ENCODE measurements at places on chromosomes 6 and 20. TPM values are rescaled to one million over a fixed set of nuclear protein-coding genes. Genes with fewer than 3 reads are reported as not detected.

The OCSTAMP gene
- not detected for polyA plus RNA-seq

The MAFB gene
- polyA plus RNA-seq: 0.06 TPM

The EDN3 gene
- polyA plus RNA-seq: not detected

The ULBP2 gene
- 22.8 TPM for polyA plus RNA-seq

GRCh38 chr6:148934539-148934938 is 187.7 kb downstream of the UST start:
- no peak for DNase-seq

DNA sequence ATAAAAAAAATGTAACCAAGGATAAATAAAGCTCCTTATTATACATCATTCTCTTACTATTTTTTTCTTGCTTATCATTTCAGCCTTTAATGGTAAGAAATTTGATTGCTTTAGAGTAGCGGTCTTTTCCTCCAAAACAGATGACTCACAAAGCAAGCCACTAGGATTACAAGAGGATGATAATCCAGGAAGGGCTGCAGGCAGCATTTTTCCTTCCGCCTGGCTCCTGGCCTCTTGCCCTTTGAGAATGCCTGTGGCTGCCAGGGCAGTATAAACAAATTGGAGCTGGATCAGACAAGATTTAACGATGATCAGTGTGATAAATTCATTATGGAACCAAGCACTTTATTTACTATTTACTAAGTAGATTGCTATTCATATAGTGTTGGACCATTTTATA is 9.7 kb upstream of the FBXL4 start:
- peak; percentile 27 for DNase-seq
